ENCODE measurements at places on chromosomes 6 and 20.

- no peak for DNase-seq
Measured at GRCh38 chr20:46142124-46142523, 24.0 kb downstream of the CD40 start.

DNA sequence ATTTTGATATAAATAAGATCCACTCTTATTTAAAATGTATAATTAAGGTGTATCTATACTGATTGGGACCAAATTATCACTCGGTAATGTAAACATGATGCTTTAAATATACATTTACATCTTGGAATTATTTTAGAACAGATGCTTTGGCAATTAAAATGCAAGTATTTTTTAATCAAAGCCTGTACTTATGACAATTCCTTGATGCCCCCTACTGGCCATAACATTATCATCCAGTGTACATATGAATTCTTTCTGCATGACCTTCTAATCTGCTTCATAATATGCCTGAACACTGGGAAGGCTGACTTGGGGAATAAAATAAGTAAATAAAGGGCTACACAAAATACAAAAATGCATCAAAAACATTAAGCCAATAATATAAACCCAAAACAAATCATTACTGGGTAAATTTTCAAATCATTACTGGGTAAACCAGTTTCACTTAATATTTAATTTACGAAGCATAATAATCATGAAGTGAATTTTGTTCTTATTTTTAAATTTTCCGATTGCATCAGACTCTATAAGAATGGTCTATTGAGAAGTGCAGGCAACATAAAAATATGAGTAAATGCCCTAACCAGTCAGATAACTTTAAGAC is 65.1 kb downstream of the CGA start:
- DNase-seq = peak; percentile 47

DNA sequence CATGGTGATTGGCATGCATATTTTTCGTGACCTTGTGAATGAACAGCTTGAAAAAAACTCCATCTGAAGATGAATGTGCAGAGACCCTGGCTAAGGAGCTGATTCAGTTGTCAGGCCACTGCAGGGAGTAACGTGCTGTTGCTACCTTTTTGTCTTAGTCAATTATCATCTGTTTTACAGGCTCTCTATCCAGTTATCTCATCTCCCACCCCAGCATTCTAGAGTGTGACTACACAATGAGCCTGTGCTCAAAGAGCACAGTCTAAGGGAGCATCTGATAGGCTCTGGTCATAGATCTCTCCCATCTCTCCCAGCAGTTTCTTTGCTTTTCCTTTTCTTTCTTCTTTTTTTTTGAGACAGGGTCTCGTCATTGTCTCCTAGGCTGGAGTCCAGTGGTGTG is 45.5 kb downstream of the NDRG3 start:
- no peak for DNase-seq

- DNase-seq = no peak
Measured at GRCh38 chr6:134702279-134702678, 247.6 kb downstream of the ALDH8A1 start.

GRCh38 chr20:59778615-59779200 is 154.7 kb downstream of the SYCP2 start:
- DNase-seq = no peak

GRCh38 chr6:13859871-13860555 is 45.7 kb upstream of the MCUR1 start:
- DNase-seq = no peak

- peak; percentile 67 for DNase-seq
Measured at GRCh38 chr20:13736436-13737191, 48.1 kb downstream of the ESF1 start.

- no peak for DNase-seq
Measured at GRCh38 chr6:110083875-110084585, 95.4 kb downstream of the WASF1 start.

DNA sequence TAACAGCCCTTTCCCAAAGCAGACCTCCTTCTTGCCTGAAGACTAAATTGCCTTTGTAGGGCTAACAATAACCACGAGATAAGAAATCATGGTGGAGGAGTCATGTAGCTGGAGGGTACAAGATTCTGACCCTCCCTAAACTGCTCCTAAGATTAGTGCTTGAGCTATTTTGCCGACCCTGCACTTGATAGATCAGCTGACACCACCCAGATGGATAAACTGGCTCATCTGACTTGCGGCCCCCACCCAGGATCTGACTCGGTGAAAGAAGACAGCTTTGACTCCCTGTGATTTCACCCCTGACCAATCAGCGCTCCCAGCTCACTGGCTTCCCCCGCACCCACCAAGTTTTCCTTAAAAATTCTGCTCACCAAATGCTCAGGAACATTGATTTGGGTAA is 57.6 kb upstream of the UNC93A start:
- no peak for DNase-seq

- DNase-seq = no peak
Measured at GRCh38 chr20:59997896-59998295, 39.7 kb downstream of the CDH26 start.

- no peak for DNase-seq
Measured at GRCh38 chr20:5674176-5674660, 76.0 kb upstream of the SHLD1 start.

GRCh38 chr6:120854583-120854982 is 479.7 kb downstream of the TBC1D32 start:
- DNase-seq = no peak
